ENCODE measurements at places on chromosomes 2 and 18.

GRCh38 chr2:2547451-2547850 is 216.4 kb upstream of the MYT1L start:
- no peak overlapping the region for H3K27ac ChIP-seq
- H3K4me3 ChIP-seq = no peak overlapping the region
- H3K4me1 ChIP-seq = no peaks in the 10 kb centered on the region
- no peaks in the 10 kb centered on the region for H3K27me3 ChIP-seq

- no peak overlapping the region for H3K4me3 ChIP-seq
- no peak for DNase-seq
- H3K27me3 ChIP-seq = no peaks in the 10 kb centered on the region
- H3K4me1 ChIP-seq = no peaks in the 10 kb centered on the region
- no peak overlapping the region for H3K27ac ChIP-seq
- H3K36me3 ChIP-seq = no peaks in the 10 kb centered on the region
These were observed 274.7 kb downstream of the RNF144A start for GRCh38 chr2:7191932-7192331.

GRCh38 chr18:41879256-41879655 is 75.8 kb upstream of the PIK3C3 start:
- no peak for DNase-seq
- no peaks in the 10 kb centered on the region for H3K36me3 ChIP-seq

- H3K27ac ChIP-seq = peak overlapping the region; percentile 75
- peak overlapping the region; percentile 12 for H3K4me3 ChIP-seq
- no peaks in the 10 kb centered on the region for H3K27me3 ChIP-seq
- no peaks in the 10 kb centered on the region for H3K36me3 ChIP-seq
- peak; percentile 88 for DNase-seq
These were observed 48.1 kb downstream of the CYRIA start for GRCh38 chr2:16617282-16618266.

- H3K4me1 ChIP-seq = no peaks in the 10 kb centered on the region
- no peaks in the 10 kb centered on the region for H3K27me3 ChIP-seq
- no peaks in the 10 kb centered on the region for H3K36me3 ChIP-seq
- no peak overlapping the region for H3K4me3 ChIP-seq
These were observed 54.6 kb upstream of the TXNDC2 start for GRCh38 chr18:9831036-9831722.

GRCh38 chr2:49102146-49102545 is 52.2 kb downstream of the FSHR start:
- H3K36me3 ChIP-seq = no peaks in the 10 kb centered on the region
- no peak overlapping the region for H3K27ac ChIP-seq
- no peak overlapping the region for H3K4me3 ChIP-seq
- no peaks in the 10 kb centered on the region for H3K27me3 ChIP-seq
- DNase-seq = no peak

DNA sequence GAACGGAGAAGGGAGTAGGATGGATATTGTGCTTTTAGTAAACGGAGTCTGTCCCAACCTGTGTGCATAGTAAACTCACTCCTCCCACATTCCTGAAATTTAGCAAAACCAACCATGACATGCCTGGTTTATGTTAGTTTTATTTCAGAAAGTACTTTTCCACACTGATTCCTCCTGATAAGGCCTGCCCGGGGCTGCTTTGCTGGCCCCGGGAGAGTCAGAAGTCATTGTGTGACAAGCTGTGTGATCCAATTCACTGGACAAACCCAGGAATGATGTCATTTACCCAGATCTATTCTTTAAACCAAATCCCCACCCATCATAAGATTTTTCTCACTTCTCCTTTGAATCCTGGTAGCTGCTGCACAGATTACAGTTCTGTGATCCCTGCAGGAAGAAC is 109.0 kb downstream of the SETBP1 start:
- H3K4me1 ChIP-seq = no peaks in the 10 kb centered on the region
- no peaks in the 10 kb centered on the region for H3K36me3 ChIP-seq
- no peak for DNase-seq
- peak overlapping the region; percentile 11 for H3K27ac ChIP-seq
- H3K27me3 ChIP-seq = no peaks in the 10 kb centered on the region

DNA sequence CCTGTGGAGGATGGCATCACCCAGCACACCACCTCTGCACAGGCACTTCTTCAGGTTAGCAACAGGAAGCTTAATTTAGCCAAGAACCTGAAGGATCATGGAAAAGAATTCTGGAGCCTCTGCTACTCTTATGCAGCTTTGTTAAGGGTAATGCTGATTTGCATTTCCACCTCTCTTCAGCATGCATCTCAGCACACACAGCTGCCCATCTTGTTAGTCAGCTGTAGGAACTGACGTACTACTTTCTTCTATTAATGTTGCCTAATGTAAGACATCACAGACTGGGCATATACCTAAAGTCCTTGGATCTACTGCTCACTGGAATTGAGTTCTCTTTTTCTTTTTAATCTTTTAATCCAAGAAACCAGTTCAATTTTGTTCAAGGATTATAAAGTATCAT is 181.0 kb downstream of the SPP2 start:
- no peaks in the 10 kb centered on the region for H3K4me1 ChIP-seq
- no peaks in the 10 kb centered on the region for H3K36me3 ChIP-seq
- H3K4me3 ChIP-seq = no peak overlapping the region
- H3K27ac ChIP-seq = no peak overlapping the region
- no peak for DNase-seq
- no peaks in the 10 kb centered on the region for H3K27me3 ChIP-seq

- no peaks in the 10 kb centered on the region for H3K36me3 ChIP-seq
- H3K27ac ChIP-seq = no peak overlapping the region
- H3K4me1 ChIP-seq = no peaks in the 10 kb centered on the region
These were observed 54.9 kb upstream of the MYO3B start for GRCh38 chr2:170122883-170123547.

GRCh38 chr2:54455131-54455562 is 980 bp upstream of the SPTBN1 start:
- H3K27me3 ChIP-seq = no peaks in the 10 kb centered on the region
- DNase-seq = no peak
- no peaks in the 10 kb centered on the region for H3K4me1 ChIP-seq
- H3K27ac ChIP-seq = peak overlapping the region; percentile 96
- H3K4me3 ChIP-seq = peak overlapping the region; percentile 89

- no peak for DNase-seq
- H3K4me3 ChIP-seq = no peak overlapping the region
- peak overlapping the region; percentile 3 for H3K27ac ChIP-seq
- H3K27me3 ChIP-seq = no peaks in the 10 kb centered on the region
- H3K36me3 ChIP-seq = no peaks in the 10 kb centered on the region
These were observed 565.7 kb upstream of the ZEB2 start for GRCh38 chr2:145085612-145086011.

DNA sequence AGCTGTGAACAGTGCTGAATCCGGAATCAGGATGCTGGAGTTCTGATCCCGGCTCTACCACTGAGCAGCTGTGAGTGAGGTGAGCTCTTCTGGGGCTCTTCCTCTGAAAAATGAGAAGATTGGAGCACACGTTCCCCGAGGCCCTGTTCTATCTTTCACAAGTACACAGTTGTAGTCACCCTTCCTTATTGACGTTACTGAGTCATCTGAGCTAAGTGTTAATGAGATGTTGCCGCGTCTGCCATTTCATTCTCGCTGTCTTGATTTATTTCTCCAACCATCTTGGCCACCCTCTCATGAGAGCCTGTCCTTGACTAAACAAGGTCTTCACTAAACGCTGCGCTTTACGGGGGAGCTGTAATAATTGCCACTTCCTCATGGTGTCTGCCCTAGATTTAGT is 31.9 kb upstream of the EFR3B start:
- no peak overlapping the region for H3K4me3 ChIP-seq
- no peaks in the 10 kb centered on the region for H3K4me1 ChIP-seq
- no peaks in the 10 kb centered on the region for H3K36me3 ChIP-seq

DNA sequence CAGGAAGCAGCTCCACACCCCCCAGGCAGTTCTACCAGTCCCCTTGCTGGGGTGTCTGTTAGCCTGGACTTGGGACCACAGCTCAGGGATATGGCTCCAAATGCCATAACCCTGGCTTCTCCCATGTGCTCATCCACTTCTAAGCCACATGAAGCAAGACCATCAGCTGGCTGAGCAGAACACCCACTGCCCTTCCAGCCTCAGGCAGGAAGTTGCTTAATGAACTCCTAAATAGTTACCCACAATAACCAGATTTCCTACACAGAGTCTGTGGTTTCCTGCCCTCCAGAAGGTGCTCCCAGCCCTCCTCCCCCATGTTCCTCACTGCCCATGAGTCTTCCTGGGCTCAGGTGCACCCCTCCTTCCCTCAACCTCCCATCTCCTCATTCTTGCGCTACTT is 98.3 kb upstream of the EPC2 start:
- H3K27me3 ChIP-seq = no peaks in the 10 kb centered on the region
- H3K4me3 ChIP-seq = no peak overlapping the region
- no peak for DNase-seq
- no peaks in the 10 kb centered on the region for H3K4me1 ChIP-seq
- H3K27ac ChIP-seq = no peak overlapping the region

DNA sequence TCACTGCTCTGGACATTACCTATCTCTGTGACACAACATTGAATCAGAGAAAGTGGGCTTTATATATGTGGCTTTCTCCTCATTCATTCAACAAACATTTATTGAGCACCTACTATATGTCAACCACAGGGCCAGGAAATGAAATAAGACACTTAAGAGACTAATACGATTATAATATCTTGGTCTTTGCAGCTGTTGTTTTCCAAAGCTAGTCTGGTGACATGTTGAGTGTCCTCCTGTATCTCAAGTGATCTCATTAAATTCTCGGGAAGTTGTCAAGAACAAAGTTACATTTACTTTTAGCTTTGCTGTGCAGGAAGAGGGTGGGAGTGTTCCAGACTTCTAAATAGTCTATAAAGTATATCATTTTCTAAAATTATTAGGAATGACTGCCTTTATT is 164.6 kb upstream of the SP5 start:
- no peak overlapping the region for H3K27ac ChIP-seq
- H3K4me3 ChIP-seq = no peak overlapping the region
- H3K4me1 ChIP-seq = no peaks in the 10 kb centered on the region
- H3K27me3 ChIP-seq = no peaks in the 10 kb centered on the region
- no peaks in the 10 kb centered on the region for H3K36me3 ChIP-seq
- DNase-seq = no peak

- no peaks in the 10 kb centered on the region for H3K27me3 ChIP-seq
- no peaks in the 10 kb centered on the region for H3K4me1 ChIP-seq
- DNase-seq = no peak
- H3K27ac ChIP-seq = no peak overlapping the region
These were observed 535.7 kb upstream of the SLC39A10 start for GRCh38 chr2:195121341-195121740.

DNA sequence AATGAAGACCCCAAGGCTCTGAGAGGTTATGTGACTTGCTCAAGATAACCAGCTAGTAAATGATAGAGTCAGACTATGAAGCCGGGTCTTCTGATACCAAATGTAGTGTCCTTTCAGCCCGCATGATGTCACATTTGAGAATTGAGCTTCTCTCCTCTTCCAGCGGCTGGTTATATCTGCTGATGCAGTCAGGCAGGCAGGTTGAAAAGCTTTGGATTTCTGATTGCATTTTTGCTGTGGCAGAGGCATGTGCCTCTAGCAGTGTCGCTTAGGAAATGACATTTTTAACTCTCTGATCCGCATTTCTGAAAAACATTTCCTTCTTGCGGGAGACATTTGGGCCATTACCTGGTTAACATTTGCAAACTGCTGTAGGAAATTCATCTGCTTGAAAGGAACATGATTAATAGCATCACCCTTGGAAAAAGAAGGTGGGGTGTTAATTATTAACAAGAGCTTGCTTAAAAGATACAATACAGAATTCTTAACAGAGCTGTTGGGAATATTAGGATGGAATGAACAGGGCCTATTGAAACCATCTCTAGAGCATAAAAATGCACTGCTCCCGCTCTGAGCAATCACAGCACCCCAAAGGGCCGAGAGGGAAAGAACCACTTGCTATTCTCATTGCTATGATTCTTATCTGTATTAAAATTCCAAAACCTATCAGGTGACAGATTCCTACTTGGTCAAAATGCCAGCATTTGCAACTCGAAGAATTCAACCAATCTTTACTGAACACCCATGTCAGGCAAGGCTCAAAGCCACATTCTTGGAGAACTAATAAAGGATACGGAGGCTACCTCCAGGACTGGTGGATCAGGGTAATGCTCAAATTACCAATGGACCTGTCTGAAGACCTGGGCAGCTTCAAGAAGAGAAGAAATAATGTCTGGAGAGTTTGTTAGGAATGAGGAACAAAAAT is 25.9 kb downstream of the MRO start:
- no peaks in the 10 kb centered on the region for H3K4me1 ChIP-seq
- H3K36me3 ChIP-seq = no peaks in the 10 kb centered on the region
- H3K4me3 ChIP-seq = no peak overlapping the region
- H3K27me3 ChIP-seq = peaks cover under 1% of the 10 kb centered on the region

GRCh38 chr2:230929381-230930148 is 4.5 kb upstream of the GPR55 start:
- H3K27ac ChIP-seq = no peak overlapping the region
- no peaks in the 10 kb centered on the region for H3K36me3 ChIP-seq
- no peaks in the 10 kb centered on the region for H3K4me1 ChIP-seq
- no peak overlapping the region for H3K4me3 ChIP-seq

GRCh38 chr18:59910967-59911366 is 11.2 kb downstream of the PMAIP1 start:
- peaks cover 5% of the 10 kb centered on the region for H3K27me3 ChIP-seq
- no peaks in the 10 kb centered on the region for H3K36me3 ChIP-seq
- no peaks in the 10 kb centered on the region for H3K4me1 ChIP-seq
- DNase-seq = no peak
- no peak overlapping the region for H3K27ac ChIP-seq

DNA sequence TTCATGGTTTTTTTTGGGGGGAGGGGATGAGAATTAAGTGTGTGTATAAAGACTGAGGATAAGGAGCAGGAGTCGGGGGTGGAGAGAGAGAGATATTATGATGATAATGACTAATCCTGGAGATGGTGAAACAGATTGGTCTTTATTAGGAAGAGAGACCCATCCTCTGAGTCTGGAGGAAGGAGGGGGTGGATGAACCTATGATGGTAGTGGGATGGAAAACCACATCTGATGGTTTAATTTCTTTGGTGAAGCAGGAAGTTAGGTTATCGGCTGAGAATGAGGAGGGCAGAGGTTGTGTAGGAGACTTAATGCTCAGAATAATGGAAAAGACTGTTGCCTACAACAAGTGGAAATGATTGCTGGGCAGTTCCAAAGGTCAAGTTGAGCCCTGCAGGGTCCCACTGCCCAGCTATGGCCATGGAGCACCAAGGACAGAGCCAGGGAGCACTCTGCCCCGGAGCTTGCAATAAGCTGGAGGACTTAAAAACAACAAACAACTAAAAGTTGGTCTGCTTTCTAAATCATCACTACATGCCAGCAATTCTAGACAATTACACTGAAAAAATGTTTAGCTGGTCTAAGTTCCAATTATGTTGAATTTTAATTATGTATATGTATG is 7.9 kb downstream of the SLC16A14 start:
- H3K36me3 ChIP-seq = no peaks in the 10 kb centered on the region
- H3K4me1 ChIP-seq = no peaks in the 10 kb centered on the region
- no peak overlapping the region for H3K27ac ChIP-seq
- H3K4me3 ChIP-seq = no peak overlapping the region
